ENCODE measurements at places on chromosomes 1 and 21.

DNA sequence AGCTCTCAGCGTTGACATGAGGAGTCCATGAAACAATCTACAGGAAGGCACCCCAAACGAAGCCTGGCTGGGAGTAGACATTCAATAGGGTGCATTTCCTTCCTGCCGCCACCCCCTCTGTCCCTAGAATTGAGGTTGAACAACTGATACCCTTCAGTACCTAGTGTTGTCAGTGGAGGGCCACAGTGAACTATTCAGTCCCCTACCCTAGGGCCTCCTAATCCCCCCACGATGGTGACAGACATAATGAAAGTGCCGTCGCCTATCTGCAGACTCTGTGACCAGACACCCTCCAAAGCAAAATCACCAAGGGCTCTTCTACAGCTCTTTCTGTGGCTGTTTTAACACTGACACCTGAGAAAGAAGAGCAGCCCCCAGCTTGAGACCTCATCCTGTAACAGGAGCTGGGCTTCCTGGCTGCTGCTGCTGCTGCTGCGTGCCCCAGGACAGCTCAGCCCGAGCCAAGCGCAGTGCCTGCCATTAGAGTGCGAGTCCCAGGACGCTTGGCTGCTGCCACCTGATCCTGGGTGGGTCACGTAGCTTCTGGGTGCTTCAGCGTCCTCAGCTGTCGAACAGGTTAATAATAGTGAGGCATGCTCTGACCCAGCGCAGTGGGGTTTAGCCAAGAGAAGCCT lies 183.0 kb downstream of the ZBTB18 start:
- DNase-seq: no peak

GRCh38 chr1:103517380-103518047 lies 8.0 kb upstream of the RNPC3 start:
- DNase-seq: no peak

- DNase-seq: no peak
Observed at GRCh38 chr1:116891396-116892079, 18.2 kb upstream of the PTGFRN start.

DNA sequence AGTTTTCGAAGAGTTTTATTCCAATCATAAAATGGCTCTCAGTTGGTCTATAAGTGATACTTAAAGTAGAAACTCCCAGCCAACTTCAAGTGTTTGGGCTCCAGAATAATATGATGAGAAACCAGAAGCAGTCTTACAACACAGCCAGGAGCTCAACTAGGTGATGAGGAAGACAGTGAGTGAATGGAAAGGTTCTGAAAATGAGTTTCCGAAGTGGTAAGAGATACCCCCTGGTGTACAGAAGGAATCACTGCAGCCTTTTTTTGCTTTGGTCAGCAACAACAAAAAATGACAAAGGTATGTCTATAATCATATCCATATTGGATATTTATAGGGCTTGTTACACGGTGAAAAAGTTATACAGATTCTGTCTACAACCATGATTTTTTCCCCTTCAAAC lies 16.5 kb downstream of the KRTAP19-1 start:
- DNase-seq: no peak

GRCh38 chr1:207952617-207953542 lies 42.0 kb upstream of the CD34 start:
- no peak for DNase-seq

DNA sequence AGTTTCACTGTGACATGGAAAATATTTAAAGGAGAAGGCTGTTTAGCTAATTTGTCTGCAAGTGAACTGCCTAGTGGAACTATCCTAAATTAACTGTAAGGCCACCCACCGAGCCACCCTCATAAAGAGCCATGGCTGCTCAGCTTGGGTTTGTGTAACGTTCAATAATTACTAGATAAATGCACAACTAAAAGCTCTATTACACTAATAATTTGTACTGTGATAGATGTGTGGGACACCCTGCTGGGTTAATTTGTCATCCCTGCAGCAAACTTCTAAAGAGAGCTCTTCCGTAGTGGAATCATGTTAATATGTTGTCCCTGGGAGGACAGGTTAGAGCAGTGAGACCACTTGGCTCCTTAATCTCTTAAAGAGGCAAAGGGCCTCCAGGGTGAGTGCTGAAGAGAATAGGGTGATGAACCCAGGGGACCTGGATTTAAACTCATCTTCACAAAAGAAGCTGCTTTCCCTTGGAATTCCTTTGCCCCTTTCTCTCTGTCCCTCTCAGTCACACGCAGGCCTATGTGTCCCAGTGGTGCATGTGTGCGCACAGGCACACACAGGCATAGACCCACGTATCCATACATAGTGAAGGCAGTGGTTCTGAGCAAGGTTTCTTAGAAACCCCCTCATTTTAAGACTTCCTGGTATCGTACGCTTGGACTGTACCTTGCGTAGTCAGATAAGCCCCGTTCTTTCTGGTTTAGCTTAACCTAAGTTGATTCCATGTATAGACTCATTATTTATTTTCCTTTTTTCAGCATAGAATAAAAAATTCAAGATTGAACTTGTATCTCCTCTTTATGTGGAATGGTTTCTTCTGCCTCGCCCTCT lies 310.3 kb downstream of the NFIA start:
- no peak for DNase-seq

- DNase-seq: no peak
Observed at GRCh38 chr1:167820684-167821355, 93.1 kb downstream of the ADCY10 start.

GRCh38 chr1:156095906-156096508 lies 13.7 kb upstream of the MEX3A start:
- no peak for DNase-seq

DNA sequence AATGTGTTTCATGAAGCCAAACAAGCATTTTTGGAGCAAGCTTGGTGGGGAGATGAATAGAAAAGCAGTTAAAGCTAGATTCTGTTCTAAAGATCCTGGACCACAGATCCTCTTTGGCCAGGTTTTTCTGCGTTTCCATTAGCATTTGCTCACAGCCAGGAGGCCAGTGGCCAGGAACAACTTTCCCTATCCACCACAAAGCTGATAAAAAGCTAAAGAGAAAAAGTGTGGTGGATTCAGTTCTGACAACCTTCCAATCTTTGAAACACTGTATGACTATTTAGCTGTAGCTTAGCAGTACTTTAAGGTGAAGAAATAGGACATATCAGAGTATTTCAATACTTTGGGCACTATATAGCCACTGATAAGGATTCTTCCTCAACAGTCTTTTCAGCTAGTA lies 3.0 kb upstream of the NEK7 start:
- DNase-seq: no peak

Data from activated effector memory CD4-positive, alpha-beta T cell treated with Interleukin-2 at 50 U/mL for 16 hours (primary cell).